ENCODE measurements at places on chromosomes 2 and 18.
A peak's percentile ranks its signal among the peaks of the same experiment; 100 is the strongest.

DNA sequence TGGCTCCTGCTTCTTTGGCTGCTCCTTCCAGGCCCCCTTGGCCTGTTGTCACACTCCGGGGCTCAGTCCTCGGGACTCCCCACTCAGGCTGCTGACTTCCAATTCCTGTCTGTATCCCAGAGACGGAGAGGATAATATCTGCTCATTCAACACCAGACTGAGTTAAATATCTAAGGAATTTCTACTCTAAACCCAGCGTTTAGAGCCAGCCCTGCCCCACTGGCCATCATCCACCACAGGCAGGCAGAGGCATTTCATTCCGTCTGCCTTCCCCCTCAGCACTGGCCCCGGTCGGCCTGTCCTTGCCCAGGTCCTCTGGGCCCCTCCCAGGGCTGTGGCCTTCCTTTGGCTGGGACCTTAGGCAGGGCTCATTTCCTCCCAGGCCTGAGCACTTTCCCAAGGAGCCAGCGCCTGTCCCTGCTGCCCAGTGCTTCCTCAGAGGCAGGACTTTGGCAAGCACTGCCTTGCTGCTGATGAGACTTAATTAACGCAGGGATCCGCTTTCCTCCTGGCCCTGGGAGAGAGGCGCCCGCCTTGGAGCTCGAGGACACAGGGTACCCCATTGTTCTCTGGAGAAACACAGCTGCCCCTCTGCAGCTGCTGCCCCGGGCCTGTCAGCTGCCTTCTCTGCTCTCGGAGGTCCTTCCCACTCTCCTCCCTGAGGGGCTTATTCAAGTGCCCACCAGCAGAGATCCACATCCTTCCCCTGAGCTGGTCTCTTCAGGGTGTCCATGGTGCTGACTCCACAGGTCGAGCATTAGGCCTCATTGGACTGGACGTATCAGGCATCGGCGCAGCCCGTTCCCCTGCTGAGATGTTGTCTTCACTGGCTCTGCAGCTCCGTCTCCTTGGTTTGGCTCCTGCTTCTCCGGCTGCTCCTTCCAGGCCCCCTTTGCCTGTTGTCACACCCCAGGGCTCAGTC is 42.8 kb downstream of the ATOH8 start:
- DNase-seq, result no peak

- no peak for DNase-seq
Measured at GRCh38 chr18:74795751-74796150, 198.1 kb downstream of the ZNF407 start.

DNA sequence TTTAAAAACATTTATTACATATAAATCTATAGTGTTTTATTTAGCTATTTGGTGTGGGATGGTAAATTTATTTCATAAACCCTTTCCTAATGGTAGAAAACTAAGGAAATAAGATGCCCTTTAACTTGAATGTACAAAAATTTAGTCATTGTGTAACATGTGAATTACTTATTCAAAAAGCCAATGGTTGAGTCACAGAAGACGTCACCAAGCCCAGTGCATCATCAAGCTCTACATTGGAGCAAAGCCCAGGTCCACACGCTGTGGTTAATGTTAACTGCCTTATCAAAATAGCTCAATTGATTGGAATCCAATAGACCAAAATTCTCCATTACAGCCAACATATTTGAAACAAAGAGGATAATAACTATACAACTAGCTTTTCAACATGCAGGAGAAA is 145.5 kb upstream of the LYPD1 start:
- DNase-seq, result no peak

DNA sequence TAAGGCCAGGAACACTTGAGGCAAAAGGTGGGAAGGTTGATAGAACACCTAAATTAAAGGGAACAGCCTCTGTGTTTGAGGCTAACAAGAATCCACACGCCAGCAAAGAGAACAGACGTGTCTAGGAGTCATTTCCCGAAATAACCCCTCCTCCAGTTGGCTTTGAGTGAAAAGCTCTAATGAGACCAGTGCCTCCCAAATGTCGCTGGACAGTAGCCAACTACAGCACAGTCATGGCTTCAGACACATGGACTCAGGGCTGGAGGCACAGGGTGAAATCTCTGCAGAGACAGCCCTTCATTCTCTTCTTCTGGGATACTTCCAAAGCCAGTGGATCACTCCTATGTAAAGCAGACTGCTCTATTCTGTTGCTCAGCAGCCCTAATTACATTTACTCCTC is 49.6 kb downstream of the SOWAHC start:
- no peak for DNase-seq

- DNase-seq, result no peak
Measured at GRCh38 chr2:84972932-84973331, 2.0 kb downstream of the KCMF1 start.

- no peak for DNase-seq
Measured at GRCh38 chr2:42168459-42169099, 574 bp upstream of the EML4 start.

DNA sequence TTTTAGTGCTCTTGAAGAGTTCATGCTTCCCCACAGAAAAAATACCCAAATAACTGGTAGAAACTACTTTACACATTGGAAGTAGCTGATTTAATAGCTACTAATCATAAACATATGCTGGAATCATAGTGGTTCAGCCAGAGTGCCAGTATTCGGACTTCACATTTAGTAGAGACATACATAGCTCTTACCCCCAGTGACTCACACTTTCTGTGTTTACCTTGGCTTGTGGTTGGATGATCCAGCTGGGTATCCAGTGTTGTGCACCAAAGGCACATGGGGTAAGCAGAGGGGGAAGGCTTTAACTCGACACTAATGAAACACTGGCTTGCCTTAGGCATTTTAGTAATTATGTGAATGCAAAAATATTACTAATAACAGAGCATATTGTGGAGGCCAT is 18.1 kb downstream of the ARHGAP28 start:
- no peak for DNase-seq

DNA sequence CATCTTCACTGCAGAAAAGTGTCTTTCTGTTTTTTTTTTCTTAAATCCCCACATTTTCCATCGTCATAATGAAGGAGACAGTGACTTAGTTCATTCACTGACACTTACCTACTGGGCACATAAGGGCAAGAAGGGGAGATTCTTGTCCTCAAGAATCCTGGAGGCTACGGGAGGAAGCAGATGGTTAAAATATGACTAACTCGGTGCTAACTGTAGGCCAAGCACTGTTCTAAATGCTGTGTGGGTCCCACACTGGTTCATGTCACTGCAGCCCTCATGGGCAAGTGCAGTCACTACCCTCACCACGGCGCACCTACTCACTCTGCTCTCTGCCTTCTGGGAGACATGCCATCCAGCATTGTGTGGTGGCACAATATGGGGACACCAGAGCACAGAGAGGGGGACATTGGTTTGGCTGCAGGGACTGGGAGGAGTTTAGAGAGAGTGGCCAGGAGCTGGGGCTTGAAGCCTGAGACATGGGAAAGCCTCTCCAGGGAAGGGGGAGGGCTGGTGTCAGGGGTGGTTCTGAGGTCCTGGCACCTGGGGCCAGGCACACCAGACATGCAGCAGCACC is 305.2 kb downstream of the MYCN start:
- DNase-seq, result no peak

DNA sequence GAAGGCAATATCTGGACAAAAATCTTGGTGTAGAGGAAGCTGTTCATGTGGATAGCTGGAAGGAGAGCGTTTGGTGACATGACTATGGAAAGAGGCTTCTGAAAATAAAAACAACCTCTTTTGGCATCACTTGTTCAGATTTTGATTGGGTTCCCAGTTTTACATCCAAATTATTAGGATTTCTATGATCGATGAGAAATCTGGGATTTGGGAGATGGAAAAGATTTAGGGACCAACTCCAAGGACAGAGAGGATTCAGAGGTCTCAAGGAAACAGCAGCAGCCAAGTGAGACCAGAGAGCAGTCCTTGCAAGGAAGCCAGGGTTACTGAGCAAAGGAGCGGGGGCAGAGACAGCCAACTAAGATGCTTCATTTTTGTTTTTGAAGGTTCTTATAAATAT is 441.7 kb downstream of the TRIB2 start:
- no peak for DNase-seq

GRCh38 chr2:16100006-16100405 is 159.7 kb downstream of the MYCN start:
- DNase-seq, result no peak

DNA sequence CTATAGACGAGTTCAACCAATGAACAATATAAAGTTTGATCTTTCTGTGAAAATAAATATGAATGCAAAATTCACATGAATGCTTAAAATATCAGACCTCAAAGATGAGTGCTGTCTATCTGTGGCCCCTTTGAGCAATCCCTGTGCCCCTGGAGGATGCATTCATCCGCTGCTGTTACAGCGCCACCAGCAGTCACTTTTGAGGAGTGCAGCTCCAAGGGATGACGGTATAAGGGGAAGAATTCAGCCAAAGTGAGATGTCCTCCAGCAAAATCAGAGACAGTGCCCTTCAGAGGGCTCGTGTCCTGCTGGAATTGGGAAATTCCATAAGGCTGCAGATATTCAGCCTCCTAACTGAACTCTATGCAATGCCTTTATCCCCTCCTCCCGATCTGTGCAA is 12.0 kb upstream of the CHRNA1 start:
- DNase-seq, result no peak

DNA sequence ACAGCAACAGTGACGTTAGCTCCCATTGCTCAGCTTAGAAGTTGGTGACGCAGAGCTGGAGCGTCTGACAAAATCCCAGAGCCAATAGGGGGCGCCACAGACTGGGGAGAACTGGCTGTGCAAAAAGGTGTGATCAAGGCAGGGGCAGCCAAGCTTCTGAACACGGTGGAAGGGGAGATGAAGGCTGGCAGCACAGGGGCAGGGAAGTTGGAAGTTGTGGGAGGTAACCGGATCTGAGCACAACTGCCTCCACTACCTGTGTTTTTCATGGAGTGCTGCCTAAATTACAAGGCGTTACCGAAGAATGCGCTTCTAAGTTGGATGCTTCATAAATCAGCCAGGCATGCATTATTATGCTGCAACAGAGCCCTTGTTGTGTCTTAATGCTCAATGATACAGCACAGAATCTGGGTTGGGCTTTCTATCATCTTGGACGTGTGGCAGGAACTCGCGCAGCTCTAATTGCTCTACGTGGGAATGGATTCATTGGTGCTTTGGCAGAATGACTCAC is 370.0 kb downstream of the SLC4A3 start:
- no peak for DNase-seq

- DNase-seq, result peak; percentile 12
Measured at GRCh38 chr18:9475643-9476591, 604 bp downstream of the RALBP1 start.

DNA sequence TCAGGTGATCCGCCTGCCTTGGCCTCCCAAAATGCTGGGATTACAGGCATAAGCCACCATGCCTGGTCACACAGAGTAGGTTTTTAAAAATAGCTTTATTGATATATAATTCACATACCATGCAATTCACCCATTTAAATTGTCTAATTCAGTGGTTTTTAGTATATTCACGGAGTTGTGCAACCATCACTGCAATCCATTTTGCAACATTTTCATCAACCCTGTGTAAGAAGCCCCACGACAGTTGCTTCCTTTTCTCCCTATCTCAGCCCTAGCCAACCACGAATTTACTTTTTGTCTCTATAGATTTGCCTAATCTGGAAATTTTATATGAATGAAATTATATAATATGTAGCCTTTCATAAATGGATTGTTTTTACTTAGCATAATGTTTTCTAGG is 266.4 kb downstream of the NAPG start:
- no peak for DNase-seq

DNA sequence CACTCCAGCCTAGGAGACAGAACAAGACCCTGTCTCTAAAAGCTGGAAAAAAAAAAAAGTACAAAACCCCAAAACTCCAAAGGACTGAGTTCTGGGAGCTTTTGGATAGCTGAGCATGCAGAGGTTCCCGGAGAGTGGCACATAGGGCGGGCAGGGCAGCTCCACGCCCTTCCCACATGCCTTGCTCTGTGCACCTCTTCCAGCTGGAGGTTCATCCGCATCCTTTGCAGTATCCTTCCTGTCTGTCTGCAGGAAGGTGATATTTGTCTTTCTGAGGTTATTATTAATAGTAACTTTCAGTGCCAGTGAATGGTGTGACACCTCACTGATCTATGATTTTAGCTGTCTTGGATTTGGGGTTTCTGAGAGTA is 70.2 kb downstream of the INPP4A start:
- no peak for DNase-seq

- DNase-seq, result no peak
Measured at GRCh38 chr2:152613235-152613634, 104.0 kb downstream of the PRPF40A start.

GRCh38 chr18:2874765-2875164 is 28.0 kb downstream of the EMILIN2 start:
- DNase-seq, result no peak

- no peak for DNase-seq
Measured at GRCh38 chr2:132412021-132412420, 4.6 kb upstream of the GPR39 start.

DNA sequence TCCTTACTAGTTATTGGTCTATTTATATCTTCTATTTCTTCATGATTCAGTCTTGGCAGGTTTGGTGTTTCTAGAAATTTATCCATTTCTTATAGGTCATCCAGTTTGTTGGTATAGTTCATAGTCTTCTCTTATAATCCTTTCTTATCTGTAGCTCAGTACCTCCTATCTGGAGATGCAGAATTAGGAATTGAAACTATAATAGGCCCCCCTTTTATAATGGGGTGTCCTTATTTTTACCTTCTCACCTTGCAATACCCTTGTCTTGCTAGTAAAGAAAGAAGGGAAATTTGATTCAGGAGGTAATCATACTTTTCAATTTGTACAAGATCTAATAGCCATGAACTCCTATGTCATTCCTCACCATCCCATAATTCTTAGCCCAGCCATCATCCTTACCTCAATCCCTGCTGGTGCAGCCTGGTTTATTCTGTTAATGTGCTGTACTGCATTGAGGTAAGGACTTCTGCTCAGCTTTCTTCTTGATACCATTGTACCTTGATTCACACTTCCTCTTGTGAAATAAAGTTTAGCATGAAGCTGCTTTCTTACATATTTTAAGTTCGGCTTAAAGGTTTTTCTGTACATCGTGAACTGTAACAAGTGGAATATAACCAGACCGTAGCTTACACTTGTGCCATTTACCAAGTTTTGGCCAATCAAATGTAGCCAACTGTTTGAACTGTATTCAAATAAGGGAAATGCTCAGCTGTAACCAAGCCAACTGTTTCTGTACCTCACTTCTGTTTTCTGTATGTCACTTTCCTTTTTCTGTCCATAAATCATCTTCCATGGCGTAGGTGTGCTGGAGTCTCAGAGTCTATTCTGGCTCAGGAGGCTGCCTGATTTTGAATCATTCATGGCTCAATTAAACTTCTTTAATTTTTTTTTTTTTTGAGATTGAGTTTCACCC is 40.1 kb upstream of the PTH2R start:
- DNase-seq, result no peak
